Skin of body (tissue), 3 donors: ENCODE measurements at places on chromosomes 1 and 21.

DNA sequence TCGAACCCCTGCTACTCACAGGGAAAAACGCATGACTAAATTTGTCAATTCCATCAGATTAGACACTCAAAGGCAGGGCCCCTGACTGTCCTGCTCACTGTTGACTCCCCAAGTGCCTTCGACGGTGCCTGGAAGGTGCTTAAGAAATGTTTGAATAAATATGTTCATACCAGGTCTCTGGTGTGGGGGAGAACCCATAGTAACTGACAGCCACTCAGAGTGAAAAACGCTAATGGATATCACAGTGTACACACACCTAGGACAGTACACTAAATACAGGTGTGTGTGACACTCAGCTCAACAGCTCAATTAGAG is 39.7 kb upstream of the WASF2 start:
- no peak for DNase-seq

DNA sequence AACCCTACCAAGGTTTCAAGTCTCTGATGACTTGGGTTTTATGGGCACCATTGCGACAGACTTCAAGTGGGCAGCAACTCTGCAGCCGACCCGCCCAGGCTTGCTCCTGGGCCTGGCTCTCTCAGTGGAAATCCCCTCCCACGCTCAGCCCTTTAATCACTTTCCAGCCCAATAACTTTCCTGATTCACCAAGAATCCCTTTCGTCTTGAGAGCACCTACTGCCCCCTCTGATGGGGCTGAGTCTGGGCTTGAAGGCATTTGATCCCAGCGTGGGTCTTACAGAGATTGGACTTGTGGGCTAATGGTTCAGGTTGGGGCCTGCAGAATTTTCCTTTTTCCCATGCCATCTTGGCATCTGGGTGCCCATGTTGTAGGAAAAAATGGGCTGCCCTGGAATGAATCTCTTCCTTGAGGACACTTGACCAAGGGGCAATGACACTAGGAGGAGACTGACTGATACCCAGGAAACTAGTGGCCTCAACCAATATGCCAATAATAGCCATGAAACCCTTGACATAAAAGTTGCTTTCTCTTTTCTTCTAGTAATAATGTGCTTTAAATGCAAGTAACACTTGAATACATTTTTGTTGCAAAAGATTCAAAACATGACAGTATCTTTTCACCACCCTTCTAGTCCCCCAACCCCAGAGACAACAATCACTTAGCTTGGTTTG is 7.8 kb upstream of the PHLDA3 start:
- DNase-seq, result no peak

- DNase-seq, result no peak
These were observed 20.2 kb downstream of the PANK4 start for GRCh38 chr1:2506007-2506860.

DNA sequence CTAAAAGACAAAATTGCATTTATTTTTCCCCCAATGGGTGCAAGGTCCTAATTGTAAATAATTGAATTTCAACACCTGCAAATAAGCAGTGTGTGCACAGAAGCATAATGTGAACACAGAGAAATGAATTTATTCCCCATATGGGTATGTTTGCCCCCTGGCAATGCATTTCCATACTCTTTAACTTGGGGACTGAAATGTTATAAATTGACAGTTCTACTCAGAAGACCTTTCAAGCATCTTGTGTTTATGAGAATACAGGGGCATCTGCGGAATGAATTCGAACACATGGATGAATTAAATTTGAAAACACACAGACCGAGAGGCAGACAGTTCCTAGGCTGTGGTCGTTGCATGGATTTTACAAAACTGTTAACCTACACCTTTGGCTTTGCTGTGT is 3.5 kb downstream of the PBX1 start:
- no peak for DNase-seq

GRCh38 chr1:164641353-164641730 is 82.4 kb downstream of the PBX1 start:
- no peak for DNase-seq
